ENCODE measurements at places on chromosomes 2 and 18. TPM values are rescaled to one million over a fixed set of nuclear protein-coding genes. Genes with fewer than 3 reads are reported as not detected.

DNA sequence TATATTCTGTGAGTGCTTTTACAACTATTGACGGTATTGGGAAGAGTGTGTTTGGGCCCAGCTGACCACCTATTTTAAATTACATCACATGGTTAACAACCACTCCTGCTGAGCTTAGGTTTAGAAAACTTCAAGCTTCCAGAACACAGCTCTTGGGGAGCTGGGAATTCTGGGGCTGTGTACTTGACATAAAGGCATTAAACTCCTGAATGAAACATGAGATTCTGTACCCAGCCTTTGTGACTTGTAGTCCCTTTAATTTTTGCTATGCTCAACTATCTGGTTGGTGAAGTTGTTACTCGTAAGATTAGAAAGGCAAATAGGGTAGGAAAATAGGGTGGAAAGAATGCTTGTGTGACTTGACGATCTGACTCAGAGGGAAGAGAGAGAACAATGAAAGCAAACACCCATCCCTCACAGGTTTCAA, 66.9 kb downstream of the LTBP1 start:
- no peak for DNase-seq
- peaks cover 3% of the 10 kb centered on the region for H3K4me1 ChIP-seq
- H3K27me3 ChIP-seq: no peaks in the 10 kb centered on the region
- no peaks in the 10 kb centered on the region for H3K36me3 ChIP-seq

GRCh38 chr2:217183471-217183870, 323.6 kb upstream of the TNP1 start:
- no peak for DNase-seq
- peaks cover 1% of the 10 kb centered on the region for H3K27me3 ChIP-seq
- no peaks in the 10 kb centered on the region for H3K36me3 ChIP-seq
- H3K4me1 ChIP-seq: peaks cover 7% of the 10 kb centered on the region
- no peak overlapping the region for H3K4me3 ChIP-seq
- H3K27ac ChIP-seq: no peak overlapping the region

DNA sequence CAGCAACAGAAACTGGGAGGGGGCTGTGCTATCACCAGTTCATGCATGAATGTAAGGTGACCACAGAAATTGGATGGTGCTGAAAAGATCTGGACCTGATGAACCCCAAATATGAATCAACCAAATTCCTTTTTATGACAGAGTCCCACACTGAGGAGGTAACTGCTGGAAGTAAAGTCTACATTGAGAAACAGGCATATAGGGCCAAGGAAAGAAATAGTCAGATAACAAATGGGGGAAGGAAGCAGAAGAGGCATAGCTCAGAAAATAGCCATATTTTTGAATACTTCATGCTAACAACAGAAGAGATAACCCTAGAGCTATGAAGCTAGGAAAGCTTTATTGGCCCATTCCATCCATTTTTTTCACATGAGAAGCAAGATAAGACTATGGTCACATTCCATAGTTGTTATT, 25.8 kb downstream of the ZC3H6 start:
- H3K4me1 ChIP-seq: peaks cover 11% of the 10 kb centered on the region
- no peaks in the 10 kb centered on the region for H3K36me3 ChIP-seq
- no peak for DNase-seq
- no peak overlapping the region for H3K4me3 ChIP-seq
- peak overlapping the region; percentile 81 for H3K27ac ChIP-seq

DNA sequence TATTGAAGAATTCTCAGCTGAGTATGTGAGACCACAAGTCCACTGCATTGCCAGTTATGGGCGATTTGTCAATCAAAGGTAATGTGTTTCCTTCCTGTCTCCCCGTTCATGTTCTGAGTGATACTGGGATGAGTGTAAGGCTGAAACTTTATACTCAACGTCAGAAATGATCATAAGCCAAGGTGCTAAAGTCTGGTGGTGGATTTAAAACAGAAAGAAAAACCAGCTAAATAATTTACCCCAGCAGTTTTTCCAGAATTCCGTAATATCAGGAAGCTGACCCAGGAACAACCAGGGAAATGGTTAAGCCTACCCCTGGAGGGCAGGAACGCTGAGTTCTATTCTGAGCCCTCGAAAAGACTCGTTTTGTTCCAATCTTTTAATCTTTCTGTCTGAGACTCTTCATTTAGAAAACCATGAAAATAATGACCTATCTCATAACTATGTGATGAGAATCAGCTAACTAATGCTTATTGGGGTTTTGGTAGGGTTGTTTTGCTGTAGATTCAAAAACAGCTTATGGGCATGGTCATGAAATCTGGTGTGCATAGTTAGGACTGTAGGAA, 149.6 kb downstream of the LAMA3 start:
- H3K4me1 ChIP-seq: no peaks in the 10 kb centered on the region
- no peaks in the 10 kb centered on the region for H3K27me3 ChIP-seq
- no peak overlapping the region for H3K27ac ChIP-seq

DNA sequence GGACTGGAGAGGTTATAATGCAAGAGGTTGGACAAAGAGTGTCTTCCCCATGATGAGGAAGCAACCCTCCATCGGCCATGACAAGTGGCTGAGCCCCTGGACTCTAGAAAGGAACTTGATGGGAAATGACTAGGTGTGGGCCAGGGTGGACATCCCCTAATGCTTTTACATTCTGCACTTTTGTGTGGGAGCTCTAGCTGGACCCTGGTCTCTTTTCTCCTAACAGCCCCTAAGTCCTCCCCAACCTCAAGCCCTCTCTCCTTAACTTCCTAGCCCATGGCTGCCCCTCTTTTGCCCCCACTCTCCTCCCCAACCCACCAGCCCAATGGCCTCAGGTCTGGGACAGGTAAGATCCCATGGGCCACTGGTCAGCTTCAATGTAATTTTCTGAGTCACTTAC, 2.4 kb downstream of the CD207 start:
- H3K27me3 ChIP-seq: no peaks in the 10 kb centered on the region
- H3K36me3 ChIP-seq: no peaks in the 10 kb centered on the region
- no peak for DNase-seq
- no peak overlapping the region for H3K4me3 ChIP-seq

Gene ZEB2
- total RNA-seq: 174 TPM

Gene SLC4A5
- 6.2 TPM for total RNA-seq

Gene SKOR2
- not detected for total RNA-seq

- no peaks in the 10 kb centered on the region for H3K27me3 ChIP-seq
- no peak for DNase-seq
- no peak overlapping the region for H3K4me3 ChIP-seq
- no peaks in the 10 kb centered on the region for H3K4me1 ChIP-seq
These were observed 297.4 kb upstream of the MGAT5 start for GRCh38 chr2:133956434-133956935.

Gene ITGB6
- 0.18 TPM for total RNA-seq

Gene MAP3K19
- total RNA-seq: not detected

All from aorta (tissue), 5 donors.